ENCODE measurements at places on chromosomes 11 and 22.

DNA sequence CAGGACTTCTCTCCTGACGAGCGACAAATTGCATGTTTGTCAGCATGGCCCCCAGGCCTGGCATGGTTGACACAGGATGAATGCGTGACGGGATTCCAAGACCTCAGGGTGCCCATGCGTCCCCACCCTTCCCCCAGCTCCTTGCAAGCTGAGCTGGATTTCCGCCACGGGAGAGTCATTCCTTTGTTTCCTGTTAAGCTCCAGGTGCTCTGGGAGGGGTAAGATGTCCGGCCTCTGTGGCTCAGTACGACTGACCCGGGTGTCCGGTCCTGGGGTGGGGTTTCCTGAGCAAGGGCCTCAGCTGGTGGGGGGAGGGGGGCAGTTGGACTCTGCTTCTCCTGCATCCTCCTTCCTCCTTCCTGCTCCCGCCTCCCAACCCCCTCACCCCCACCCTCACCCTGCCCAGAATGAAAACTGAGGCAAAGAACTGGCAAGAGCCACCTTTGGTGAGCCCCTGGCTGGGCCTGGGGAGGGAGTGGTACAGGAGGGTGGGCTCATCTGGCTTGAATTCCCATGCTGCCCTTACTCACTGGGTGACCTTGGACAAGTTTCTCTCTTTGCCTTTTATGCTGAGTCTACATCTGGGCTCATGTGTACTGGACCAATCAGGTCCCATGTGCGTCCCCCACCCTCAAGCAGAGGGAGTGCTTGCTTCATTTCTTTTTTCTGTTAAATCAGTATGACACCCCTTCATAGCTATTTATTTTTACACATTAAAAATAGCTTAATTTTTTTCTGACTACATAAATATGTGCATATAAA, 2.5 kb downstream of the CDC42EP2 start:
- DNase-seq, result no peak

- DNase-seq, result no peak
Observed at GRCh38 chr11:110086892-110087309, 6.3 kb upstream of the ZC3H12C start.

DNA sequence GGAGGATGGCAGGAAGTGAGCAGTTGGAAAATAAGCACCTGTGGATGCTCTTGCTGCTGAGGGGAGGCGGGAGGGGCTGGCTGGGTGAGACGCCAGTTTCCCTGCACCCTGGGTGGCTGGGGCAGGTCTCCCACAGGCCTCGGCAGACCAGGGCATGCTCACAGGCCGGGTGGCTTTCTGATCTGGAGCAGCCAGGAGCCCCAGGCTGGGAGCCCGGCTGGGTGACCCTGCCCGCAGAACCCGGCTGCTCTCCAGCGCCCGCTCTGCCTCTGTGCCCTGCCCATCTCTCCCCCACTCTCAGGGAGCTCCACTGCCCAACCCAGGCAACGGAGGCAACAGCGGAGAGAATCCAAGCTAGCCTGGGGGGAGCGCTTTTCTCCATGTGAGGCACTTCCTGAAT, 24.6 kb downstream of the DCPS start:
- no peak for DNase-seq

GRCh38 chr22:39543095-39543494, 10.5 kb upstream of the RPS19BP1 start:
- peak; percentile 39 for DNase-seq

- no peak for DNase-seq
Observed at GRCh38 chr11:942823-943222, 17.2 kb downstream of the AP2A2 start.

DNA sequence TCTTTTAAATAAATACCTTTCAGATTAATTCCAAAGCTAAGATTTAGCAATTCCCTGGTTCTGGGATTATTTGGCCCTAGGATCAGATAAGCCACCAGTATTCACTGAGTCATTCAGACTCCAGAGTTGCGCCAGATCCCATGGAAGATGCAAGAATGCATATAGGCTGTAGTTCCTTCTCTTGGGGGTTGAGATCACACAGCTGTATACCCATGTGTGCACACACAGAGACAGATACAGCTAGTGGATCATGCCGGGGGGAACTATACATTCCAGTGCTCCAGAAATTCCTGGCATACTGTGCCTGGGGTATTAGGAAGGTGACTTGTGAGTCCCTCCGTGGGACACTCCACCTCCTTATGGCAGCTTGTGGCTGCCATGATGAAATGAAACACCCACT, 75.4 kb downstream of the ZBTB16 start:
- no peak for DNase-seq

GRCh38 chr11:2374456-2375201, 2.5 kb upstream of the CD81 start:
- no peak for DNase-seq

DNA sequence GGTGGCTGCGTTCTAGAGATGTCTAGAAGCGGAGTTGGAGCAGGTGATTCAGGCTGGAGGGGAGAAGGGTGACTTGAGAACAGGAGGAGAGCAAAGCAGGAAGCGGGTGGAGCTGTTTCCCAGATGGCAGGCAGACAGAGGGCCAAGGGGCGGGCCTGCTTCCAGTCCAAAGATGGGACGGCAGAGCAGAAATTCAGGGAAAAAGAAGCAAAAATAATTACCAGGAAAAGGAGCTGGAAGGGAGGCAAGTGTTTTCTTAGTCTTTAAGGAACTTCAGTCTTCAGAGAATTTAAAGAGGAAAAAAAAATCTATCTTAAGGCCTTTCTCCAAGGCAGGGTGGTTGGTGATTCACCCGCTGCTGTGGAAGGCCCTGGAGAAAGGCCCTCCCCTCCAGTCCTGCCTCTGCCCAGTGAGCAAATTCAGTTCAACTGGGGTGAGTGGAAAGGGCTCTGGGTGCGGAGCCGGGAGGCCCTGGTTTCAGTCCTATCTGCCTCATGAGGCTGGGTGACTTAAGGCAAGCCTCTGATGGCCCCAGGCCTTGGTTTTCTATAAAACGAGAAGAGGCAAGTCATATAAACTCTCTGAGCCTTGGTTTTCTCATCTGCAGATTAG, 4.5 kb upstream of the CREB3L1 start:
- peak; percentile 2 for DNase-seq

GRCh38 chr11:124538019-124538418, 5.4 kb downstream of the OR8B12 start:
- no peak for DNase-seq

GRCh38 chr11:124101737-124102136, 13.5 kb upstream of the VWA5A start:
- no peak for DNase-seq

DNA sequence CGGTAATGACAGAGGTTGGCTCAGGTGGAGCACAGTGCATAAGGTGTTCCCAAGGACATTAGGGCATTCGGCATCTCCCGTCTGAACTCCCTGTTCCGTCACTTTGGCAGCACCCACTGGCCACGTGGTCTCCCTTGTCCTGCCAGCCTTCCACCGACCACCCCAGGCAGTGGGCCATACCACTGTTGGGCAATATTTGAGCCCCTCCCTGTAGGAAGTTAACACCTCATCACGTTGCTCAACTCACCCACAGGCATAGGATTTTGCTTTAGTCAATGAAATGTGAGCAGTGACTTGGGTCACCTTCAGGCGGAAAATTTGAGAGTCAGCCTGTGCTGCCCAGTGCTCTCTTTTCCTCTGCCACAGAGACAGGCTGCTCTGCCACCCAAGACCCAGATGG, 44.0 kb downstream of the SERPINH1 start:
- DNase-seq, result no peak

GRCh38 chr11:128903248-128904061, 12.3 kb downstream of the KCNJ5 start:
- DNase-seq, result no peak

GRCh38 chr11:21704539-21704938, 488.3 kb upstream of the ANO5 start:
- no peak for DNase-seq

GRCh38 chr11:40186437-40187263, 1272.8 kb downstream of the LRRC4C start:
- DNase-seq, result no peak
